ENCODE measurements at places on chromosomes 11 and 22.
A peak's percentile ranks its signal among the peaks of the same experiment; 100 is the strongest.

DNA sequence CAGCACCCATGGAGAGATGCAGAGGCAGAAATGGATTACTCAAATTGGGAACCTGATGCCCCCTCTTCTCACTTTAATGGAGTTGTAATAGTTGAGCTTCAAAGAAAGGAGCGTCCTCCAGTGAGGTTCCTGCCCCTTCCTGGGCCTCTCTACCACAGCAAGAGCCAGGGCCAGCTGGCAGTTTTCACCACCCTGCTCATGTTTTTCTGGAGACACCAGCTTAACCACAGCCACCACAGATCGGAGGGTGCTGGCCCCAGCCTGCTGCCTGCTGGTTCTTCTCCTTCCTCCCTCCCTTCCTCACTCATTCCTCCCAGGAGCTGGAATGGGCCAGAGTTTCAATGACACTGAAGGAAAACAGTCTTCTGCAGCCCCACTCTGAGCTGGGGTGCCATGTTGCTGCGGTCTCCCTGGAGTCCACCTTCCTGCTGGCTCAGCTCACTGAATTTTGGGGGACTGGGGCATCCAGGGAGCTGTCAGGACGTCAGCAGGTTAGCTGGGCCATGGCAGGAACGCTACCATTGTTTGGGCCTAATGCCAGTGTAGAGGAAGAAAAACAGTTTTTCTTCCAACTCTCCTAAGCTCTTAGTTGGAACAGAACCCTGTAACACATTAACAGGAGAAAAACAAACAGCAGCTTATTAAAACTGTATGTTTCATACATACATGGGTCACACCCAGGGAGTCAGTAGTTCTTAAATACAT, 57.7 kb downstream of the TRAF6 start:
- H3K27ac ChIP-seq, result no peak overlapping the region
- ATAC-seq, result no peak
- no peak overlapping the region for H3K4me3 ChIP-seq
- H3K4me1 ChIP-seq, result no peaks in the 10 kb centered on the region
- no peaks in the 10 kb centered on the region for H3K36me3 ChIP-seq

GRCh38 chr22:26889802-26890201, 232.4 kb downstream of the MIAT start:
- H3K36me3 ChIP-seq, result no peaks in the 10 kb centered on the region
- no peaks in the 10 kb centered on the region for H3K27me3 ChIP-seq
- ATAC-seq, result no peak
- no peak overlapping the region for H3K27ac ChIP-seq

DNA sequence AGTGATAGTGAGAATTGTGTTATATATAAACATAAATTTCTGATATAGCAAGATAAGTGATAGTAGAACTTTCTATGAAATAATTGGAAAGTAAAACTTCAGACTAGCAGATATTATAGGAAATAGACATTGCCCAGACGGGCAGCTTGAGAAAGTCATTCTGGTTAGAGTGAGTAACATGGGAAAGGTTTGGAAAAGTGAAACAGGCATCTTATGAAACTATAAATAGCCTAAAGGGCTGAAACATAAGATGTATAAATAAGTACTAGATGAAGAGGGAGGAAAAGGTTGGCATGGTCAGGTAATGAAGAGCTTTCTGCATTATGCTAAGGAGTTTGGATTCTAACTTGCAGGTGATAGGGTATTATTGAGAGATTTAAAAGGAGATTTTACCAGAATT, 101.3 kb downstream of the DYNC2H1 start:
- no peaks in the 10 kb centered on the region for H3K36me3 ChIP-seq
- H3K4me1 ChIP-seq, result no peaks in the 10 kb centered on the region
- no peak overlapping the region for H3K27ac ChIP-seq
- ATAC-seq, result no peak
- no peaks in the 10 kb centered on the region for H3K27me3 ChIP-seq

DNA sequence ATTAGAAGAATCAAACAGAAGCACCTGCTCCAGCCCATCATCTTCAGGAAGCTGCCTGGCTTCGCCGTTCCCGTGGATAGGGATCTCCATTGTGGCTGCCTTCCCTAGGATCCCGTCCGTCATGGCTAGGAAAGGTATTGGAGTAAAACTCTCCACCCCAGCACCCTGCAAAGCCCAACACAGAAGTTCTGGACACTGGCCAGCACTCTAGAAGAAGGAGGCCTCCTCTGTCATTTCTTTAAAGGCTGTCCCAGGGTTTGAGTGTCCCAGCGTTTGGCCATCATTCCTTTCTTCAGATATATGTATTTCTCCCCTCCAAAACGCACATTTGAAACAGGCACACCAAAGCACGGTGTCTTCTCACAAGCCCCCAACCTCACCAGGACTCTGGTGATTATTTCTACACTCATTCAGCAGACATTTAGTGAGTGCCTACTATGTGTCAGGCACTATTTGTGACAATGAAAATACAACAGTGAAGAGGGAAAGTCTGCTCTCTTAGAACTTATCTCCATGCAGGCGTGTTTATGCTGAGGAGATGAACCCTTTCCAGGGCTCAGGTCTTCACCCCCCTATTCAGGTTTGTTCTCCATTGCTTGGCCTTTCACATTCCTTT, 724 bp downstream of the ARFIP2 start:
- peak overlapping the region; percentile 97 for H3K4me3 ChIP-seq
- H3K27ac ChIP-seq, result peak overlapping the region; percentile 87
- no peak for ATAC-seq
- H3K27me3 ChIP-seq, result no peaks in the 10 kb centered on the region

- H3K27me3 ChIP-seq, result no peaks in the 10 kb centered on the region
- H3K4me3 ChIP-seq, result peak overlapping the region; percentile 87
- H3K36me3 ChIP-seq, result no peaks in the 10 kb centered on the region
Measured at GRCh38 chr22:46043339-46043738, 66.4 kb upstream of the WNT7B start.

Data from gastroesophageal sphincter (tissue), 4 donors.